A172 (cell line): ENCODE measurements at places on chromosomes 3 and 15.

DNA sequence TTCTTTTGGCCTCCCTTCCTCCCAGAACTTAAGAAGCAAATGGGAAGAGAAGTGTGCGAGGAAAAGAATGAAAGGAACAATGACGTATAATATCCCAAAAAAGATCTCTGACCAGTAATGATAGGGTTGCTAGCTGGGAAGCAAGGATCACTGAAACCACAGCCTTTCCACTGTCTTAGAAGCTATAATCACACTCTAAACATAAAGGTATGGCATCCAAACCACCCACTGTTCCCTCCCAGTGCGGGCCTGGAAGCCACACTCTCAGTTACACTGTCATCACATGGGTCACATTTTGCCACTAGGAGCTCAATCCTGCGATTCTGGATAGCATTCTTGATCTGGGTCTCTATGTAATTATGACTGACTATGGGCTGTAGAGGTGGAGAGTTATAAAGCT is 131.6 kb upstream of the HACD2 start:
- DNase-seq: no peak

GRCh38 chr15:98326804-98327203 is 321.5 kb upstream of the IGF1R start:
- no peak for DNase-seq

- peak; percentile 20 for DNase-seq
Observed at GRCh38 chr15:35181538-35181937, 96.4 kb upstream of the NANOGP8 start.

DNA sequence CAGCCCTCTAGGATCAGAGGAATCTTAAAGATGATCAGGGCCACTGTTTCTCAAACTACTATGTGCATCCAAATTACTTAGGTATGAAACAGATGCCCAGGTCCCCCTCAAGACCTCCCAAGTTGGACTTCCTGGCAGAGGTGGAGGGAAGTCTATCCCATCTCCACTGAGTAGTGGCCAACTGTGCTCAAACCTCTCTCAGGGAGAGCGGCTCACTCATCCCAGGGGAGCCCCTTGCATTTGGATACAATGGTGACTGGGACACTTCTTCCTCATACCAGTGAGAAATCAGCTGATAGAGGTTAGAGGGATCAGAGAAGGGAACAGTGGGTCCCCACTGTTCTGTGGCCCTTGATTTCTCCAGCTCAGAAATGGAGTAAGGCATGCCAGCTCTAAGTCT is 8.7 kb upstream of the WNT7A start:
- DNase-seq: no peak

DNA sequence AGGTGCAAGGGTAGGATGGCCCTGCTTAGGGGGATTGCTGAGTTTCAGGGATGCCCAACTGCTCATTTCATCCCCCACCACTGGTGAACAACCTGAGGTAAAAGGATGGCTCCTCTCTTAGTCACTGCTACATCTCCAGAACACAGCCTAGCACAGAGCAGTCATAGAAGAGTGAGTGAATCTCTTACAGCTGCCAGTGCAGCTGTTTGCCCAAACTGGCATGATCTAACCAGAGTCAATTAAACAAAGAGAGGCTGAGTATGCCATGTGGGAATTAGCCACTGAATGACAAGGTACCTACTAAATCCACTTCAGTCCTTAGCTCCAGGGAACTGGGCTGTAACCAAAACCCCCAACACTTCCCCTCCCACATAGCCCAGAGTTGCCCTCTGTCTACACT is 6.8 kb upstream of the NCKIPSD start:
- DNase-seq: no peak

- no peak for DNase-seq
Observed at GRCh38 chr3:162171970-162172369, 675.4 kb downstream of the OTOL1 start.

DNA sequence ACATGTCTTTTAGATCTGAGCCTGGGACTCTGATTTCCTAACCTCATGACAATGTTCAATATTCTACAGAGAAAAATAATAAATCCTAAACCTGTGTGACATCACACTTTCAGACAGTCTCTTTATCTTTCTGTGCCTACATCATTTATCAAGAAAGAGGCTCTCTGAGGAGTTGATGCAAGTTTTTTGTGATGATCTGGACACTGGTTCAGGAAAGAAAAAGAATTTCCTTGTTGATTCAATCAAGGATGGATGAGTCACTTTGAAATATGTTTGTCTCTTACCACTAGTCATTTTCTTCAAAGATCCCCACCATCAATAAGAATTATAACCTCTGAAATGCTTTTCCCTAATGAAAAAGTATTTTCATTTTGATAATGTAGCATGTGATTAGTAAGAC is 404.6 kb downstream of the WDR72 start:
- DNase-seq: no peak

- no peak for DNase-seq
Observed at GRCh38 chr15:60204131-60204885, 193.5 kb downstream of the ANXA2 start.

DNA sequence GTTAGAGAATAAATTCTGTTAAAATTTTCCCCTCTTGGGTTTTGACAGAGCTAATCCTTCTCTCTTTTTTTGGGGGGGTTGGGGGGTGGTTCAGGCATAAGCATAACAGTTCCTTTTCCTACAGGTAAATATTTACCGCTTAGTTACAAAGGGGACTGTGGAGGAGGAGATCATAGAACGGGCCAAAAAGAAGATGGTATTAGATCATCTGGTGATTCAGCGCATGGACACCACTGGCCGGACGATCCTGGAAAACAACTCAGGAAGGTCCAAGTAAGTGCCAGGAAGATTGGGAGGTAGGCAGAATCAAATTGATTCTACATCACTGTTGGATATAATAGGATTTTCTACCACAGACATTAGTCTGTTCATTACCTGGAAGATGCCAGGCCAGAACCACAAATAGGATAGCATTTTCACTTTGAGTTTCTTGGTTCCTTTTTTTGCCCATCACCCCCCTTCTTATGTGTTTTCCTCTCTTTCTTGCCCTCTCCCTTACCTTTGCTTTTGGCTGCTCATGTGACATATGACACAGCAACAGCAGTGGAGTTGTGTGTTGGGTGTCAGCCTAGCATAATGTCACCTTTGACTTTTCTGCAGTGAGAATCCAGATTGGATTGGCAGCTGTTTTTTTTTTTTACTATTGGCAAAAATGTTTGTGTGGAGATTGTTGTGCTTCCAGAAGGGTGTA is 79.0 kb downstream of the CHD2 start:
- DNase-seq: no peak

DNA sequence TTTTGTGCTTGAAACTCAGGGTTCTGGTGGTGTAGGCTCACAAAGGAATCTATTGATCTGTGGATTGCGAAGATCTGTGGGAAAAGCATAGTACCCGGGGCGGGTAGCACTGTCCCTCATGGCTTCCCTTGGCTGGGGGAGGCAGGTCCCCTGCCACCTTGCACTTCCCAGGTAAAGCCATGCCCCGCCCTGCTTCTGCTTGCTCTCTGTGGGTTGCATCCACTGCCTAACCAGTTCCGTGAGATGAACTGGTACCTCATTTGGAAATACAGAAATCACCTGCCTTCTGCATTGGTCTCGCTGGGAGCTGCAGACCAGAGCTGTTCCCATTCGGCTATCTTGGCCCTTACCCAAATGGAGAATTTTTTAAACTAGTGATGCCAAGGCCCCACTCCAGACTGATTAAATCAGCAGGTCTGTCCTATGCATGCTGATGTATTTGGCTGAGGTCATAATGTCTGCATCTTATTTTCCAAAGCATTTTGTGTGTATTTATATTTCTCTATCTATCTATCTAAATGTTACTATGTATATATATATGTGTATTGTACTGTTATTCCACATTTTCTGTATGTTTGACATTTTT is 65.5 kb upstream of the SLC7A14 start:
- DNase-seq: no peak

GRCh38 chr3:140176526-140176925 is 241.5 kb downstream of the CLSTN2 start:
- peak; percentile 75 for DNase-seq

- no peak for DNase-seq
Observed at GRCh38 chr3:38119821-38120692, 16.9 kb downstream of the ACAA1 start.

GRCh38 chr15:56996093-56996492 is 77.6 kb downstream of the TCF12 start:
- no peak for DNase-seq

DNA sequence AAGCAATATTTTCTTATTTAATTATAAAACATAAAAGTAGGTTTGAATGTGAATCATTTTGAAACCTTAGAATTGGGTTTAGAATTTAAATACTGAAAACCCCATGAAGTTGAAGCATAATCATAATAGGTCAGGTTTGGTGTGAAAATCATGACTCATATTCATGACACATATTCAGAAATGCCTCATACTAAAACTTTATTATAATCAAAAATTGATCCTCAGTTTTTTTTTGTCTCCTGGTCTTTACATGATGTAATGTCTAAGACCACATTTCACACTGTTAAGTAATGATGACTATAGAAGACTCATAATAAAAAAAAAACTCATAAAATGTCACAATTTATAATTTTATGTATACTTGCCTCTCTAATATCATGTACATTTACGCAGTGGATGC is 190.4 kb downstream of the FOXP1 start:
- no peak for DNase-seq

- DNase-seq: no peak
Observed at GRCh38 chr3:195441051-195441450, 1.8 kb downstream of the ACAP2 start.

GRCh38 chr3:114669614-114670013 is 375.8 kb downstream of the TIGIT start:
- DNase-seq: no peak

DNA sequence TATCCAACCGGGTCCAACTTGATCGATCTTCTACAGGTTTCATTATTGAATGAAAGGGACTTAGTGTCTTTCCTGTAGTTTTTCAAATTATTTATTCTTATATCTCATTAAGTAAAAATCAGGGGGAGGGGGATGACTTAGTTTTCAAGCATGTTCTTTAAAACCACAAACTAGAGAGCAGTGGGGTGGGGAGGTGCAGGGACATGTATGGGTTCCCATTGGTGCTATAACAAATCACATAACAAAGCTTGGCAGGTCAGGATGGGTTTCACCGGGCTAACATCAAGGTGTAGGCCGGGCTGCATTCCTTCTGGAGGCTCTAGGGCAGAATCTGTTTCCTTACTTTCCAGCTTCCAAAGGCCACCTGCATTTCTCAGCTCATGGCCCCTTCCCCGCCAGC is 32.7 kb downstream of the CCNL1 start:
- DNase-seq: no peak

GRCh38 chr15:74399511-74400312 is 32.3 kb upstream of the CYP11A1 start:
- peak; percentile 65 for DNase-seq

DNA sequence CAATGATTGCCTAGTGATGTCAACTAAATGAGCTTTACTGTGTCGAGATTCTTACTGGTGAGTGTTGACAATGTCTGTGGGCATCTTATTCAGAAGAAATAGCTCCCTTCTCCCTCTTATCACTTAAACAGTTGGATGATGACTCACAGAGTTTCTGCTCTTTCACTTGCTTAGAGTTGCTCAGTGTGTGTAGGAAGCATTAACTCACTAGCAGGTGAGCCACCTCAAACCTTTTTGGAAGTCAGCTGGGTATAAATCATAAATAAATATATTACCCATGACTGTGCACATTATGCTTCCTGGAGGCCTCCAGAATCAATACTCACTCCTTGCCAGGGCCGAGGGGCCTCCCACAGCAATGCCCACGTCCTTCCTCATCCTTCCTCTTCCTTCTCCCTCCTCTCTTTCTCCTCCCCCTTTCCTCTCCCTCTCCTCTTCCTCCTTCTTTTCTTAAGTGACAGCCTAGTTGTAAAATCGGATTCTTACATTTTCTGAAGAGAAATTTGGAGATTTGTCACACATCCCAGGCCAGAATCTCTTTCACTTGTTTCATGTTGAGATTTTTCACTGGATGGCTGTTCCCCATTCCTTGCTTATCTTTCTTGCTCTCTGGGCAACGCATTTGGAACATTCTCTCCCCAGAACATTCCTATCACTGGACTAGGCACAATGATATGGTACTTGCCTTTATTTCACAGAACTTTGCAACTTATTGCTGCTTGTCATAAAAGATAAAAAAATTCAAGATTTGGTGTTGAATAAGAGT is 17.5 kb downstream of the SHC4 start:
- DNase-seq: peak; percentile 85

- DNase-seq: no peak
Observed at GRCh38 chr3:139288266-139288821, 55.5 kb upstream of the MRPS22 start.

DNA sequence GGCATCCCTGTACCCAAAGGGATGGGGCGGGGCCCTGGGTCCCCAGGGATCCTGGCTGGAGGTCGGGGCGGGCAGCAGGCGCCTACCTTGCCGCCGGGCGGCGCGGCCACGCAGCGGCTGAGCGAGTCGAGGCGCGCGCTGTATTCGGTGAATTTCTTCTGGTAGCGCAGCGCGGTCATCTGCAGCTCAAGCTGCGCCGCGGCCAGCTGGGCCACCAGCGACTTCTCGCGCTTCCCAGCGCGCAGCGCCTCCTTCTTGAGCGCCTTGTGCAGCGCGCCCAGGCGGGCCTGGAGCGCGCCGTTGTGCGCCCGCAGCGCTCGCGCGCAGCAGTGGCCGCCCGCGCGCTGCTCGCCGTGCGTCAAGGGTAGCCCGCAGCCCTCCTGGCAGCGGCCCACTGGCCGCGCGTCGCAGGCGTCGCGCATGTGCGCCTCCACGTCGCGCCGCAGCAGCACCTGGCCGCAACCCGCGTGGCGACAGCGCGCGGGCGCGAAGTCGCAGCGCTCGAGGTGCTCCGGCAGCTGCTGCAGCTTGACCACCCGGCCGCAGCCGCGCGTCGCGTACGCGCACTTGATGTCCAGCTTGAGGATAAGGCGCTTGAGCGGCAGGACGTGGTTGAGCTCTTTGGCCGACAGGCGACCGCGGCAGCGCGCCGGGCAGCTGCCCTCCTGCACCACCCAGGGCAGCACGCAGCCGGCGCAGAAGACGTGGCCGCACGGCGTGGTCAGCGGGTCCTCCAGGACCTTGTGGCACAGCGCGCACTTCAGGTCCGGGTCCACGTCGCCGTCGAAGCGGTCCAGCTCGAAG is 522 bp downstream of the PDZRN3 start:
- DNase-seq: no peak

- DNase-seq: no peak
Observed at GRCh38 chr3:193842832-193843473, 249.9 kb downstream of the OPA1 start.

- DNase-seq: no peak
Observed at GRCh38 chr15:66587749-66588148, 22.0 kb upstream of the LCTL start.

- DNase-seq: no peak
Observed at GRCh38 chr3:98617841-98618240, 24.4 kb upstream of the CPOX start.
